CD8-positive, alpha-beta T cell (primary cell): ENCODE measurements at places on chromosomes 1 and 21. TPM values are rescaled to one million over a fixed set of nuclear protein-coding genes. Genes with fewer than 3 reads are reported as not detected.

Gene MYCL
- not detected for total RNA-seq

Gene PFKL
- 85.1 TPM for total RNA-seq

Gene BRWD1
- 96.4 TPM for total RNA-seq

Gene RNF19B
- total RNA-seq = 43.9 TPM

Gene NTNG1
- total RNA-seq = not detected

Gene SLC44A3
- not detected for total RNA-seq

Gene LRRC38
- total RNA-seq = not detected

Gene FAM167B
- 0.35 TPM for total RNA-seq

Gene CDCA8
- 0.62 TPM for total RNA-seq

Gene SPATA21
- not detected for total RNA-seq
